D341Med (cell line): ENCODE measurements at places on chromosomes 7 and 10.

GRCh38 chr7:2571409-2571808, 12.6 kb downstream of the IQCE start:
- DNase-seq = no peak

DNA sequence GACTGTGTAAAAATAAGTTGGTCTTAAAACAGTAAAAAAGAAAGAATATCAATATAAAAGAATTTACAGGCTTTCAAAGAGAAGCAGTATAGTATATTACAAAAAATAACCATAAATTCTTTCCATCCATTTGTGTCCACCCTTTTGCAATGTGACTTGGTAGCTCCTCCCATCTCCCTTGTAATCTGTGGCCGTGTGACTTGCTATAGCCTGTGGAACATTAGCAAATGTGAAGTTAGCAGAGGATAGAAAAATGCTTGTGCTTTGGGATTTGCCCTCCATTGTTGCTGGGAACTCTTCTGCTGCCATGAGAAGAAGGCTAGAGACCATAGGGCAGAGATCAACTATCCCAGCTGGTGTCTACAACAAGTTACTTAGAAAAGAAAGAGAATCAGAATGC, 30.2 kb downstream of the KLHL7 start:
- DNase-seq = no peak

DNA sequence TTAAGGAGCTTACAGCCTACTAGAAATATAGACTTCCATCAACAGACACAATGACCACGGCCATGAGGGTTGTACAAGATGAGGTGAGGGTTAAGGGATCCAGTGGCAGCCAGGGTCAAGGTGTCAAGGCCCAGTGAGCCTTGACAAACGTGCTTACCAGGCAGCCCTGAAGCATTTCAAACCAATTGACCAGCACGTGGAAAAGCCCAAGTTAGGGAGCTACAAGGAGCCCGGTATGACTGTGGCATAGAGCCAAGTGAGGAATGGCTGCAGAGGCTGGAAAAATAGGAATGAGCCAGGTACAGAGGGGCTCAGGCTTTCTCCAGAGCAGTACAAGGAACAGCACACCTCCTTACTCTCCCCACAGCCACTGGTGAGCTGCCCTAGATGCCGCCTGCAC, 12.7 kb downstream of the AFAP1L2 start:
- no peak for DNase-seq

DNA sequence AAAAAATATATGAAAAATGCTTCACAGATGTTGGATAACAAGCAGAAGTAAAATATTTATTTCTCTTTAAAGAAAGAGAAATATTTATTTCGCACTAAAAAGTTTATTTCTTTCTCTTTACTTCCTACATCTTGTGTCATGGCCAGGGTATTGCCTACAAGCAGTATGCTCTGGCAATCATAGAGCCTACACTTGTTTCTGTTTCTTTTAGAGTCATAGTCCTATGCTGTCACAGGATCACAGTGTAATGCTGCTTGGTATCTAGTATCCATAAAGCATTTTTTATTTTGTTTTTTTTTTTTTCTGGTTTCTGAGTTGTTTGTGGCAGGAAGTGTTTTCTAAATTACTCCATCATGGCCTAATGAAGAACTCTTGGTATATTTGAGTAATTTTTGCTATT, 116.0 kb downstream of the ATRNL1 start:
- no peak for DNase-seq

DNA sequence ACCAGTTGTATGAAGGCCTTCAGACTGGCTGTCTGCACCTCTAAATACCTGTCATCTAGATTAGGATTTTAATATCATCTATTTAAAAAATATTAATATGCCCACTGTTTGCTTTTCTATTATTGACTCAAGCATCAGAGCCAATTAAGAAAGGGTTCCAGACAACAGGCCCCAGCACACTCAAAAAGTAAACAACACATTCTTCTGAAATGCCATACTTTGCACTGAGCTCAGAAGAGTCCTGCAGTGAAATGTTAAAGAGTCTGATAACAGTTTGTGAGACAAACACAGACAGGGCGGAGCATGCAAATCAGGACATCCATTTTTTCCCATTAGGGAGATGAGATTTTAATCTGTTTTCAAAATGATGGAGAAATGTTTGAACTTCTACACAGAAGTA, 45.9 kb upstream of the KLF6 start:
- DNase-seq = no peak

- DNase-seq = no peak
These were observed 129.9 kb upstream of the COL1A2 start for GRCh38 chr7:94264756-94265155.

GRCh38 chr7:87027900-87028299, 31.6 kb downstream of the ELAPOR2 start:
- DNase-seq = no peak

GRCh38 chr10:74837743-74838142, 11.3 kb downstream of the KAT6B start:
- peak; percentile 46 for DNase-seq

GRCh38 chr7:116968631-116969030, 15.3 kb downstream of the ST7 start:
- no peak for DNase-seq

- DNase-seq = no peak
These were observed 173.6 kb upstream of the CACNA2D1 start for GRCh38 chr7:82617156-82617555.

DNA sequence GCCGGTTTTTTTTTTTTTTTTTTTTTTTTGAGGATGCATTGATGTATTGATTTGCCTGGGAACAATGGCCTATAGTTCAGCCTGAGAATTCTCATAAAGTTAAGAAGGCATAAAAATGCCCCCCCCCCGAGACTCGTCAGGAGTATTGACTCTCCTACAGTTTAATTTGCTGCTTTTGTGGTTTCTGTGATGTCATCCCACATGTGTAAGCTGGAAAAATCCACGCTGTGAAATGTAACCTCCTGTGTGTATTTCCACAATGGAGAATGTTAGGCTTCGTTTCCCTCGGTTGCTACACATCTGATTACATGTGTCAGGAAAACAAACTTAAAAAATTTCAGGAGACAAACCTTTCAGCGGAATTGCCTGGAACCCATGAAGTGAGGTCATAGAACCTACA, 117.9 kb downstream of the FANK1 start:
- DNase-seq = no peak
